ENCODE measurements at places on chromosomes 1 and 21.

DNA sequence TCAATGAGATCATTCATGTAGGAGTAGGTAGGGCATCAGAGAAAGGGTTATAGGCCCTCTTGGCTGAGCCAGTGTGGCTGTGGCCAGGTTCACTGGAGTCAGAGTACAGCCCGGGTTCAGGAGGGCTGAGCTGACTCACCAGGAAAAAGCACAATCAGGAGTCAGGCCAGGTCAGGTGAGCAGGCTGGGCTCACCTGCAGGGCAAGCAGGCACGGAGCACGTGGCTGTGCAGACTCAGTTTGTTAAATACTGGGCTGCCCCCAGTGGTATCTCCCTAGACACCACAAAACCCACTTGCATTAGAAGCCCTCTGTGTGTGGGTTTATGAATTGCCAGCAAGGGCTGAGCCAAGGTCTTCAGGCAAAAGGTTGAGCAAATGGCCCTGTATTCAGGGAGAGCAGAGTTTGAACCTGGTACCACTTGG, 122.1 kb upstream of the SERBP1 start:
- no peak for DNase-seq

- DNase-seq = no peak
Measured at GRCh38 chr1:93448983-93449804, 1.3 kb downstream of the FNBP1L start.

GRCh38 chr1:168509875-168510791, 33.7 kb downstream of the XCL2 start:
- DNase-seq = no peak

DNA sequence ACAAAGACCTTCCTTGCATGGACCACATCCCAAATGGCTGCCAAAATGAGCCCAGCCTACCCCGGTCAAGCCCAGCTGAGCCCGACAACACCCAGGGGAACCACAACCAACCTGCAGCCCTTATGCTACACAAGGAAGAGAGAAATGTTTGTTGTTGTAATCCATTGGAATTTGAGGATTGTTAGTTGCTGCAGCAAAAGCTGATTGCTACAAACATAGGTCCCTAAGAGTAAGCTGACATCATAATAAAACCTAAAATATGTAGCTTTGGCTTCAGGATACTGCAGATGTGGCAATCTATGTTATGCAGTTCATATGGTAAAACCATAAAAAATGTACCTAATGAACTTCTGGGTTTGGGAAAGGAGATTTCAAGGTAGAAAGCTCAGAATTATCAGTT, 65.5 kb upstream of the DNAH14 start:
- no peak for DNase-seq

- DNase-seq = no peak
Measured at GRCh38 chr1:65478379-65479026, 58.0 kb downstream of the LEPR start.

GRCh38 chr1:220005489-220005888, 40.8 kb downstream of the EPRS1 start:
- no peak for DNase-seq

DNA sequence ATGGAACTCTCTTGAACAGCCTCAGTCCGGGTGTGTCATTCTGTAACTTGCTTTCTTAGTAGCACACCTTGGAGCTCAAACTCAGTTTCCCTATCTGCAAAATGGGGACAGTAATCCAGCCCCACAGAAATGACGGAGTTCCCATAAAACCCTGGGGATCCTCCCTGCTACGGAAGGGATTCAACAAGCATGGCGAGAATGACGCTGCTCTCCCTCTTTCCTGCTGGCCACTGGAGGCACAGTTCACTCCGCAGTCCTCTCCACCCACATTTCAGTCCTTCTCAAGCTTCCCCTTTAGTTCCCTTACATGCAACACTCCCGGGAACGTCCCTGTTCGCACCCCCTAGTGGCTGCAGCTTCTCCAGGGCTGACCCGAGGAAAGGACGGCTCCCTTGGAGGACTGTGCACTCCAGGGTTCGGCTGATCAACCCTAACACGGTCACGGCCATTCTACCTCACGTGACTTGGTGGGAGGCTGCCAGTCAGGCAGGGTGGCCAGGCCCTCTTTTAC, 20.6 kb downstream of the RUNX3 start:
- no peak for DNase-seq

DNA sequence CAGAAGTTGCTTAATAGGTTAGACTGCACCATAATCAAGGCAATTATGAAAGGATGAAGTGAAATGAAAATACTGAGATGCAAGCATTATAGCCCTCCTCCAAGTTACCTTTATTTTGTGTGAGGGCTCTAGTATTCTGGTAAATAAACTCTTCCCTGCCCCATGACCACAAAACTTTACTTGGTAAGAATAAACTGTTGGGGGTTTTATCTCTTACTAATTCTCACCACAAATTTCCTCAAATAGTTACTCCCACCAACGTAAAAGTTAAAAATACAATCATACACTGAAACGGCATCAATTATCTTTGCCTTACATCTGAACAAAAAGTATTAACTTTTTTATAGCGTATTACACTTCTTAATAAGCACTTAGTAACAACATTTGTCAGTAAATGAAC, 29.5 kb downstream of the C21orf91 start:
- DNase-seq = no peak

DNA sequence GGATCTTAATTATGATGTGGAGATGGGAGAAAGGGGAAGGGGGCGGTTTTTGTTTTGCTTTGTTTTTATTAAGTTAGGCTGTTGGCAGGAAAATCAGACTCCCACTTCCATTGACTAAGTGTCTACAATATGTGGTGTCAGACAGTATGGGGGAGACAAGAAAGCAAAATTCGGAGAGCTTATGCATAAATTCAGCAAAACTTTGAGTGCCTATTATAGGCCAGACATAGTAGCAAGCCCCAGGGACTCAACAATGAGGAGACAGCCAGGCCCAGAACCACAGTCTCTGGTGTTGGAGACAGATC, 835 bp upstream of the TSPAN2 start:
- DNase-seq = no peak

DNA sequence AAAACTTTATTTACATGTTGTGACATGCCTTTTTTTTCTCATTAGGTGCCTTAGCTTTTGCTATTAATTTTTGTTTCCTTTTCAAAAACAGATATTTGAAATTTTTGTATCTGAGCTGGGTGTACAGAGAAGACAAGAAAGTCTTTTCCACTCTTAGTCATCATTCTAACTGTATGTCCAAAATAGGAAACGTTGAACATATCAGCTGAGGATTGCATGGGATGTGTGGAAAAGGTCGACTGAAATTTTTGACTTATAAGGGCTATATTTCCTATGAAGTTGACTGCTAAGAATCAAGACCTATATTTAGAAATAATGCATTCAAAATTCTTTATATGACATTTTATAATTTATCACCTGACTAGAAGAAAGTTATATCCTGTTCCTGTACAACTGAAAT, 270.0 kb upstream of the ZRANB2 start:
- DNase-seq = no peak

GRCh38 chr1:27366113-27366410, 699 bp downstream of the MAP3K6 start:
- DNase-seq = peak; percentile 77

DNA sequence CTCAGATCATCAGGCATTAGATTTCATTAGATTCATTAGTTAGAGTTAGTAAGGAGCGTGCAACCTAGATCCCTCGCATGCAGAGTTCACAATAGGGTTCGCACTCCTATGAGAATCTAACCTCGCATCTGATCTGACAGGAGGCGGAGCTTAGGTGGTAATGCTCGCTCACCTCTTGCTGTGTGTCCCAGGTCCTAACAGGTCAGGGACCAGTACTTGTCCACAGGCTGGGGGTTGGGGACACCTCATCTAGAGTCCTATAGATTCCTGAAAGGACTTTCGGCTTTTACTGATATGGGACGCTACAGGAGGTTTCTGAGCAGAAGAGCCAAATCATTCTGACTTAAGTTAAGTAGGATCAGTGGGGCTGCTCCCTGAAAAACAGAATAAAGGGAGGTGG, 91.4 kb downstream of the AKT3 start:
- no peak for DNase-seq

GRCh38 chr1:160911441-160911840, 26.5 kb upstream of the ITLN1 start:
- no peak for DNase-seq

DNA sequence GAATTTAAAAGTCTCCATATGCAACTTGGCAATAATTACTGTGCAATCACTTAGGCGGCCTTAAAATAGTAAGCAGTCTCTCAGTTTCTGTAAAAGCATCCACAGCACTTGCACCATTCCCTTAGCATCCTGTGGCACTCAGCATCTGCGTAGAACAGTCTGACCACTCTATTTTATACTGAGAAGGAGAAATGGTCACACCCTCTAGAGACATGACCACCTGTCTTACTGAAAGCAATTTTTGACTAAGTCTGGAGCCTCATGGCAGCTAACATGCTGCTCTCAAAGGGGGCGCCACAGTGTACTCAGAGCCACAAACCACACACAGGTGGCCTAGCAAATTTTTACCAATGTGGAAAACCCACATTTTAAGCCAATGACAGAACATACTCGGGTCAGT, 62.0 kb downstream of the KCNK1 start:
- DNase-seq = no peak

DNA sequence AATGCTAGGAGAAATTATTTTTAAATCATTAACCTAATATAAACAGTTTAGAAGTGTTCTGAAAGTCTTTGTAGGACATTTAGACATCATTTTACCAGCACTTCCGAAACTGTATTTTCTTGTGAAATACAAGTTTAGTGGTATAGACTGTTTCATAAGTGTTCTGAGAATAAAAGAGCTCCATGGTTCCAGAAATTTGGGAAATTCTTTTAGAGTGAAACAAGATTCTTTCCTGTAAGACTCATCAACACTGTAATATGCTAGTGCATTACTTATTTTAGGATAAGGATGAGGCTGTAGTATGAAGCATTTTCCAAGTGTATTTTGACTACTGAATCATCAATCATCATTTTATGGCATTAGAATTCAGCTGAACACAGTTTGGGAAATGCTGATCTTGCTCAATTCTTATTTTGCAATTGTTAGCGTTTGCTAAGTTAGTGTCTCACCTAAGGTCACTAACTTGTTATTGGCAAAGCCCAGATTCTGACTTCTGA, 73.4 kb downstream of the CEP350 start:
- no peak for DNase-seq

GRCh38 chr1:210641582-210641981, 312.9 kb downstream of the HHAT start:
- DNase-seq = no peak

DNA sequence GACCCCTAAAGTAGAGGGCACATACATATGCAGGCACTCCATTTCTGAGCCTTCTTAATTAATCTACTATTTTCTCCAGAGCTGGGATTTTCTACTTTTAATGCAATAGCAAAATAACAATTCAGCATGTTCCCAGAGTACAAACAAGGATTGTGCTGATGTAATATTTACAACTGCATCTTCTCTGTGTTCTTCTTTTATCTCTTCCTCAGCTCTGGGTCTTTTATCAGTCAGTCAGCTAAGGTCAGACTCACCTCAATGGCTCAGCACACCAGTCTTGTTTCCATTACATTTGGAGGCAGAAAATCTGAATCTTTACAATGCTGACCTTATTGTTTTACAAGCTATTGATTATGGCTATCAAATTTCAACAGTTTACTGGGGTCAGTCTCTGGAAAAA, 323.3 kb upstream of the NR5A2 start:
- DNase-seq = no peak

GRCh38 chr1:2786329-2787162, 14.9 kb downstream of the TTC34 start:
- peak; percentile 52 for DNase-seq

DNA sequence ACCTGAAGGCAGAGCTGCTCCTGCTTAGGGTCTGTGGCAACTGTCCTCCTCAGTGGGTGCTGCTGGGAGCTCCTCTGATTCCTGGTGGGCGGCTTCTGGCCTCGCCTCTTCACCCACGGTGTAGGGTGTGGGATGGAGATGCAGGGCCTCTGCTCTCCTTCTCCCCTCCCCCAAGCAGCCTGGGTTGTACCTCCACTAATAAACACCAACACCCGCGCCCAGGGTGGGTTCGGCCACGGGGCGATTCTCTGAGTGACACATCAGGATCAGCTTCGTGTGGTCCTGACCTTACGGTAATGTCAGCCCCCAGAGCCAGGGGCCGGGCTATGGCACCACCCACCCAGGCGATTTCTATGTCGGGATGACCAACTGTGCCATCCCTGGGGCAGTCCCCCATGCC, 23.7 kb downstream of the KRTAP10-1 start:
- no peak for DNase-seq

DNA sequence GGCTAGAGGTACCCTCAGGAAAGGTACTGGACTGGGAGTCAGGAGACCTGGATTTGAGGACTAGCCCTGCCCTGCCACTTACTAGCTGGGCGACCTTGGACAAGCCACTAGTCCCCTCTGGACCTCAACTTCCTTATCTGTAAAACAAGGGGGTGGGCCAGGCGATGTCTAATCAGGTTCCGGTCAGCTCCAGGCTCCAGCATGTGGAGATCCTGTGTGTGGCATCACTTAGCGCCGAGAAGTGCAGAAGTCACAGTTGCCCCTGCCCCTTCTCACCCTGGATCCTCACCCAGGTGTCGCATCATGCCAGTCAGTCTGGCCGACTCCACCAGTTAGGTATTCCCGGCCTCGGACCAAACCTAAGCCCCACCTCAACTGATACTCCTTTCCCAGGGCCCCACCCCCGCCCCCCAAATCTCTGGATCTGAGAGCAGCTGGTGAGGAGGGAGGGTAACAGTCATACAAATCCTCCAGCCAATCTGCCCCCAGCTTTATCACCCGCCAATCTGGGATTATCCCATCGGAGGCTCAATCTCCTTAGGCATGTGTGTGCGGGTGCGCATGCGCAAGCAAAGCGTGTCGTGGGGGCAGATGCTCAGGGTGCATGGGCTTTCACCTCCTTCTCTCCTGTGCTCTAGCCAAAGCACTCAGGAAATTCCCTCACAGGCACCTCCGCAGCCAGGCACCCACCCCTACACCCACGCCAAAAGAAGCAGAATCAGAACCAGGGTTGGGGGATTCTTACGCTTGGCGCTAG, 5.4 kb downstream of the CELF3 start:
- no peak for DNase-seq

DNA sequence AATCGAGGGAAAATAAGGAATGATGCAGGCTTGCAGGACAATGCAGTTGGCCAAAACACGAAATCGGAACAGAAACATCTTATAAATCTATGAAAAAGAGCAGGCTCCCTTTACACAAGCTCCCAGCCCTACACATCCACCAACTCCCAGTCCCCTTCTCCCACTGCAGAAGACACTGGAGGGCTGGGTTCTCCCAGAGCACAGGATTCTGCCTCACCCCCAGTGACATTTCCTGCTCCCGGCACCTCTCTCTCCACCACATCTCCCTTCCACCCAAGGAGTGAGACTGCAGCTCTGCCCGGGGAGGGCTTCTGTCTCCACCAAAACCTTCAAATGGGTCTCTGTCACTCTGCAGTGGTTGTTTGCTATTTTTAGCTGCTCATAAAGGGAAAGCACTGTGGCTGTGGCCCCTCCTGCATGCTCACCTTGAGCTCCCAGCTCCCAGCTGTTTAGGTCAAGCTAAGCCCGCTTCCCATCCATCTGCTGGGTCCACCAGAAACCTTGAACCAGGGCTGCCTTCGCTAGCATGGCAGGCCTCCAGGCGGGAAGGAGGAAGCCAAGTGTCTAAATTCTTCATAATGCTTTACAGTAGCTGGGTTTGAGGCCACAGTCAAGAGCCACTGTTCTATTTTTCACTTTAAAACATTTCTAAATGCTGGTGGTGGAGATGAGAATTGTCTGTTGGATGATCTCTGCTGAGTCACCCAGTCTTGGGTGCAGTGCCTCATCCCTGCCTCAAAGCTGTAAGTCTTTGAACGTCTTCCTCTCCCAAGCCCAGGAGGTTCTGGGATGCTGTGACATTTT, 3.3 kb upstream of the C2CD2 start:
- no peak for DNase-seq

GRCh38 chr1:57122031-57122430, 156.2 kb upstream of the C8B start:
- no peak for DNase-seq

All from stimulated activated CD4-positive, alpha-beta T cell treated with anti-CD3 and anti-CD28 coated beads, Interleukin-15, amount 100 ng/mL, for 48 hours (primary cell).